ENCODE measurements at places on chromosomes 16 and 17. TPM values are rescaled to one million over a fixed set of nuclear protein-coding genes. Genes with fewer than 3 reads are reported as not detected.
A peak's percentile ranks its signal among the peaks of the same experiment; 100 is the strongest.

DNA sequence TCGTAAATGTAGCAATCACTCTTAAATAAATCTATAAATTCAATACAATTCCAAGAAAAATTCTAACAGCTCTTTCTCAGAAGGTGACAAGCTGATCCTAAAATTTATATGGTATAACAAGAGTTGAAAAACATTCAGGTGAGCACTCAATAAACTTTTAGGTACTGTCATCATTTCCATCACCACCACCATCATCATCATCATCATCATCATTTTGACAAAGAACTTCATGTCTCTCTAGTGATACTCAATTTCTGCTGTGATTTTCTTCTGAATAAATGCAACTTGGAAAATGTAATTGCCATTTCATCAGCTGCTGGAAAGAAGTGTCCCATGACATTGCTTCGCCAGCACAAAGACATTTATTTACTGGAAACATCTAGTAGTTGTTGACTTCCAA lies 222.9 kb upstream of the IRX5 start:
- DNase-seq: no peak

DNA sequence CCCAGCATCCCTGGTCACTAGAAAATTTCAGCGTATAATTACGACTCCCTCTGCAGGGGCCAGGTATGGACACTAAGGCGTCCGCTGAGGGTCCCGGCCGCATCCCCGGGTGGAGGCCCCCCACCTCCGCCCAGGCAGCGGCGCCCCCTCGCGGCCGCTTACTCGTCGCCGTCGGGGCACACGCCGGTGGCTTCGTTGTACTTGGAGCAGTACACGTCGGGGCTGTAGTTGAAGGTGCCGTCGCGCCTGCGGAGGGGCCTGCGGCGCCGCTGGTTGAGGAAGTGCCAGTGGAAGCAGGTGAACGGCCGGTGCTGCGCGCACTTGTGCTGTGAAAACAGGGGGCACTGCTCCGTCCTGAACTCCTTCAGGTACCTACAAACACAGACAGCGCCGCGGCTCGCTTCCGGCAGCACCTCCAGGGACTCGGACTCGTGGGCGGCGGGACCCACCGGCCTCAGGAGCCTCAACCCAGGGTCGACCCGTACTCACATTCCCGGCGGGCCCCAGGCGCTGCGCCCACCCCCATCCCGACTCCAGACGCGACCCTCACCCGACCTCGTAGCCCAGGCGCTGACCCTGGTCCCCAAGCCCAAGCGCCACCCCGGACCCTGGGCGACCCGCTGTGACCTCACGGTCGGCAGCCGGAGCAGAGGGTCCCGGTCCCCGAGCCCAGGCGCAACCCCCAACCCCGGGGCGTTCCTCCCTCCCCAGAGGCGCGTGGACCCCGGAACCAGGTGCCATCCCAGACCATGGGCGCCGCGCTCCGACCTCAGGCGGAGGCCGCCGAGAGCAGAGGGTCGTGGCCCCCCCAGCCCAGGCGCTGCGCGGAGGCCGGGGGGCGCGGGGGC lies 596 bp downstream of the UNKL start:
- DNase-seq: no peak

The TEX14 gene
- total RNA-seq: not detected

DNA sequence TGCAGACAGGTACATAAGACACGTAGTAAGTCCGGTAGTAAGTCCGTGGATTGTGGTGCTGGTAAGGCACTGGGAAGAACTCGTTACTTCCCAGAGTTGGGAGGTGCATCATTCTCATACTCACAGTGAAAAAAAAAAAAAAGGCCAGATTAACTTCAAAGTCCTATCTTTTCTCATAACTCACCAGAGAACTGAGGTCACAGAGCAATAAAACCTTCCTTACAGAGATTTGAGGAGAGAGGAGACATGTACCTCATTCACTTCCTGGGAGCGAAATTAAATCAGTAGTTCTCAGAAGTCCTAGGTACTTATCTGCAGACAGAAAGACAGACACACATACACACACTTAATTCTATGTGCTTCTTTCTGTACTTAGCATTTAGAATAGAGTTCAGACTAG lies 22.5 kb downstream of the MPHOSPH6 start:
- DNase-seq: no peak

- no peak for DNase-seq
Measured at GRCh38 chr16:85079785-85080570, 32.3 kb downstream of the CIBAR2 start.

The XAF1 gene
- total RNA-seq: 33.0 TPM

The TLK2 gene
- 29.1 TPM for total RNA-seq

- peak; percentile 2 for DNase-seq
Measured at GRCh38 chr17:80116276-80116920, 15.0 kb downstream of the GAA start.

The KRTAP9-4 gene
- not detected for total RNA-seq

DNA sequence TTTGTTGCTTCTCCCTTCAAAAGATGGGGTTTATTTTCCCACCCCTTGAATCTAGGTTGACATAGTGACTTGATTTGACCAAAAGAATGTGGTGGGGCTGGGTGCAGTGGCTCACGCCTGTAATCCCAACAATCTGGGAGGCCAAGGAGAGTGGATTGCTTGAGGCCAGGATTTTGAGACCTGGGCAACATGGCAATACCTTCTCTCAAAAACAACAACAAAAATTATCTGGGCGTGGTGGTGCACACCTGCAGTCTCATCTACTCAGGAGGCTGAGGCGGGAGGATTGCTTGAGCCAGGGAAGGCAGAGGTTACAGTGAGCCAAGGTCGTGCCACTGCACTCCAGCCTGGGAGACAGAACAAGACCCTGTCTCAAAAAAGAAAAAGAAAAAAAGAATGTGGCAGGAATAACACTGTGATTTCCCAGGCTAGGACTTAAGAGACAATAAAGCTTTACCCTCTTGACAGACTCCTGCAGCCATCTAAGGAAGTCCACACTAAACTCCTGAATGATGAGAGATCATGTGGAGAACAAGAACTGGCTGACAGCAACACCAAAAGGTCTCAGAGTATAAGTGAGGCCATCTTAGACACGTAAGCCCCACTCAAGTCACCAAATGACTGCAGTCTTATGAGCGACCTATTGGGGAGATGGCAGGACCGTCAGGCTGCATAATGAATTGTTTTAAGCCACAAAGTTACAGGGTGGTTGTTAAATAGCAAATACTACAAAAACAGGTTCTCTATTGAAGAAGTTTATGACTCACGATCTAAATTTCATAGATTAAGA lies 37.0 kb downstream of the FBXL20 start:
- DNase-seq: no peak

The GSG1L gene
- total RNA-seq: 0.41 TPM

GRCh38 chr16:47611042-47611441 lies 149.9 kb downstream of the PHKB start:
- DNase-seq: no peak

GRCh38 chr17:78781104-78781892 lies 775 bp downstream of the CYTH1 start:
- no peak for DNase-seq

The KRT15 gene
- total RNA-seq: 1.5 TPM

DNA sequence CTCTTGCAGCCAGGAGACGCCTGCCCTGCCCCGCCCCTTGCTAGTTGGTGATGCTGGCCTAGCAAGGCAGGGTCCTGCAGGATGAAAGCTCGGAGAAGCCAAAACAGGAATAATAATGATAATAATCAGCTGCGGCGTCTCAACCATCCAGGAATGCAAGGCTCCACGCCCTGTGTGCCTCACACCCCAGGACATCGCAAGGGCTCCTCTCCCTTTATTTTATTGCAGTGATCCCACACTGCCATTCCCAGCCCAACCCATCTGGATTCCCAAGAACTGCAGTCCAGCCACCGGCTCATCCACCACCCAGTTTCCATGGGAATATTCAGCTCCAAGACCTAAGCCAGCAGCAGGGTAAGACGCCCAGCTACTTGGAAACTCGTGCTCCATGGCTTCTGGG lies 21.0 kb upstream of the ZNF652 start:
- no peak for DNase-seq

The PRSS27 gene
- total RNA-seq: 0.02 TPM

DNA sequence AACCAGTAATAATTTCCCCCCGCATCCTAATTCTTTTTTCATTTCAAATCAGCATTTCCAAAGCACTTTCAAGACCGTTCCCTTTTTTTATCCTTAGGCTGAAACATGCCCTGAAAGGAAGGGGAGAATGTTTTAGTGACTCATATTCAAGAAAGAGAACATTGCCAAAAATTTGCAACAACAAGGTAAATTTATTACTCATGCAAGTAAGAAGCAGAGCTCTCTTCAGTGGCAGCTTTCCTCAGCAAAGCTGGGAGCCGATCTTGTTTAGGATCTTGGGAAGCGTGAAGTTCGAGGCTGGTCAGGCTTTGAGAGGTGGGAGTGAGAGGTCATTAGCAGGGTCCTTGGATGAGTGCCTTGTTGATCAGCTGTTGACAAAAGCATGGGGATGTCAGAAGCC lies 129.5 kb downstream of the PRKCA start:
- peak; percentile 65 for DNase-seq
